ENCODE measurements at places on chromosomes 5 and 9.
A peak's percentile ranks its signal among the peaks of the same experiment; 100 is the strongest.

- DNase-seq = no peak
Observed at GRCh38 chr9:1052365-1053281, 2.5 kb downstream of the DMRT2 start.

DNA sequence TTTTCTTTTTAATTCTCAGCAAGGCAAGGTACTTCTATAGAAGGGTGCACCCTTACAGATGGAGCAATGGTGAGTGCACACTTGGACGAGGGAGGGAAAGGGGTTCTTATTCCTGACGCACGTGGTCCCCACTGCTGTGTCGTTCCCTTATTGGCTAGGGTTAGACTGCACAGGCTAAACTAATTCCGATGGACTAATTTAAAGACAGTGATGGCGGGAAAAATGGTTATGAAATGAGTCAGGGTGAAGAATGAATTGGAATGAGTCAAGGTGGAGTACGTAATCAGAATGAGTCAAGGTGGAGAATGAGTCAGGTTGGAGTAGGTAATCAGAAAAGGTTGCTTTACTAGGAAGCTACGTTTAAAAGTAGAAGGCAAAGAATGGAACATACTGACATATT lies 2.1 kb upstream of the HMGCS1 start:
- DNase-seq = no peak

DNA sequence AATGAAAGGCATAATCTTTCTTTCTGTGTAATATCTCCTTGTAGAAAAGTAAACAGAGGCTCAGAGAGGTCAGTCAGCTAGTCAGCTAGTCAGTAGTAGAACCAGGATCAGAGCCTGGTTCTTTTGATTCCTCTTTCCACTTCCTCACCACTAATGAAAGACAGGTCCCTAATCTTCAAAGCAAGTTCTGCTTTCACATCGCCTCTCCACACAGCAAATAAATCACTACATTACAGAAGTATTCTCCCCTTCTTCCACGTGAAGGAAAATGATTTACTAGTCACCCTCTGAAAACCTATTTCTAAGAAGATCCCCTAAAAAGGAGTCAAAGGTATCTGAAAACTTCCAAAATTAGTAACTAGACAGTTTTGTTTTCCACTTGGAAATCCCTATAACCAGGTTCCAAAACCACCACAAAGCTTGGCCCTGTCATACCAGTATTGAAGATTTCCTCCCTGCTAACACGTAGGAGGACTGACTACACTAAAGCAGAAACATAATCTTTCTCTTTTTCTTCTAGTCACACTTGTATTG lies 140.5 kb upstream of the TARS1 start:
- peak; percentile 1 for DNase-seq

DNA sequence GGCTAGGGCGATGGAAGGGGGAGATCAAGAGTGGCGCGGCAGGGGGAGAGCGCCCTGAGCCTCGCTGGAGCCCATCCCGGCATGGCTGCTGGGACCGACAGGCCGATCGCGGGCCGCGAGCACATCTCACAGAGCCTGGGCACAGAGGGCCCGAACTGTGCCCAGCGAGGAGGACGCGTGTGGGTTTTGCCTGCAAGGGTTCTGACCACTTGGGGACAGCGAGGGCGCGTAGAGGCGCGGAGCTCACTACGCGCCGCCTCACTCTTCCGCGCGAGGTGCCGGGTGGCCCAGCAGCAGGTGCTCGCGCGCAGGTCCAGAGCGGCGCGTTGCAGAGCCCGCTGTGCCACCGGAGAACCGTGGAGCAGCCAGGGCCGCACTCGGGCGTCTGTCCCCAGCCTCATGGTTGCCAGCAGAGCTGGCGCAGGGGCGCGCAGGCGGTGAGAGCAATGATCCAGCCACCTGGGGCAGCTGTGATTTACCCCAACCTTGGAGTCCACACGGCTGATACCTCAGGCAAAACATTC lies 16.3 kb upstream of the PITX1 start:
- DNase-seq = no peak

- no peak for DNase-seq
Observed at GRCh38 chr5:95638632-95639031, 7.9 kb upstream of the RFESD start.

- DNase-seq = no peak
Observed at GRCh38 chr5:64947031-64947430, 178.3 kb downstream of the CWC27 start.

DNA sequence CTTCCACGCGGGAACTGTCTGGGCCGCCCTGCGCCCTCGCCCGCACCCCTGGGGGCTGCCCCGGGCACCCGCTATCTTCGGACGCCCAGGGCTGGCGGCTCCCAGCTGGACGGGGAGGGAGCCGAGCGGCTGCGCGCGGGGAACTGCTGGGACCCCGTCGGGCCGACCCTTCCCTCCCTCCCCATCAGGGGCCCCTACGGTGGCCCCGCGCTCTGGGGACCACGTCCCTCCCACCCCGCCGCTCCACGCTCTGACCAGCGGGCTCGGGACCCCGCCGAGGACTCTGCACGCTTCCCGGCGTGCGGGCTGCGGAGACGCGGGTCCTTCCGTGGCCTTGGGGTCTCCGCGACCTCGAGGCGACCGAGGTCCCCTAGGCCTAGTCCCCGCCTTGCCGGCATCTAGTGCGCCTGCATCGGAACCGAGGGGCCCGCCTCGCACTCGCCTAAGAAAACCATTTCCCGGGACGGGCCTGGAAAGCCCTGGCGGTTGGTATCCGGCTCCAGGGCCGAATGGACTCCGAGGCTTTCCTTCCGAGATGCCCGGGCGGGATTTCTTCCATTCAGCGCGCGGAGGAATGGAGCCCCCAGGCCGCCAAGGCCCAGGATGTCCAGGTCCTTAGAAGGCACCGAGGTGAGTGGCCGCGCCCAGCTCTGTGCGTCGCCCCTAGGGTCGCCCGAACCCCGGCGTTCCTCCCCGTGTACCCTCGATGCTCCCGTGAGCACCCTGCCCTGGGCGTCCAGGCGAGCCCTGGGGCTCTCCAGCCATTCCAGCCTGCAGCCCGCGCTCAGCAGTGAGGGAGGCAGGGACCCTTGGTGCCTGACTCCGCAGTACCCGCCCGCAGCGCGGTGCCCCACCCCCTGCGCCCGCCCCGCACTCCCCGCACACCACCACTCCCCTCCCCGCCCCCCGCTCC lies 705 bp upstream of the SLC6A3 start:
- no peak for DNase-seq

DNA sequence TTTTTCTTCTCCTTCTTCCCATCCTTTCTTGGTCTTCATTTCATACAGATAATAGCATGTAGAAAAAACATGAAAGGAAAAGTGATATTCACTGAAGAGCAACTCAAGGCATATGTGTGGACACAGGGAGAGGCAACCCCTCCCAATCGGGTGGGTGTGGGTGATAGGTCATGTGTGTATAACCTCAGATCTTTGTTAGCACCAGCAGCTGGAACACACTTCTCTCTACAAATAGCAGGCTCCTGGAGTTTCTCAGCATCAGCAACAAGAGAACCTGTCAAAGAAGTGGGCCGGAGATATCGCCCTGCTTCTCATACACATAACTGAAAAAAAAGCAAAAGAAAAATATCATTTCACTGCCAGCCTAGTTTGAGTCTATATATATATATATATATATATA lies 426.4 kb downstream of the DTWD2 start:
- DNase-seq = no peak

- no peak for DNase-seq
Observed at GRCh38 chr5:158246661-158247060, 387.7 kb upstream of the CLINT1 start.

GRCh38 chr5:57119031-57119430 lies 54.8 kb upstream of the GPBP1 start:
- no peak for DNase-seq

Measured in CD4-positive, alpha-beta T cell treated with Interleukin-4 for 1 hour (primary cell).